ENCODE measurements at places on chromosomes 4 and X.

GRCh38 chr4:37584071-37584470 is 102.1 kb downstream of the RELL1 start:
- no peak for DNase-seq

DNA sequence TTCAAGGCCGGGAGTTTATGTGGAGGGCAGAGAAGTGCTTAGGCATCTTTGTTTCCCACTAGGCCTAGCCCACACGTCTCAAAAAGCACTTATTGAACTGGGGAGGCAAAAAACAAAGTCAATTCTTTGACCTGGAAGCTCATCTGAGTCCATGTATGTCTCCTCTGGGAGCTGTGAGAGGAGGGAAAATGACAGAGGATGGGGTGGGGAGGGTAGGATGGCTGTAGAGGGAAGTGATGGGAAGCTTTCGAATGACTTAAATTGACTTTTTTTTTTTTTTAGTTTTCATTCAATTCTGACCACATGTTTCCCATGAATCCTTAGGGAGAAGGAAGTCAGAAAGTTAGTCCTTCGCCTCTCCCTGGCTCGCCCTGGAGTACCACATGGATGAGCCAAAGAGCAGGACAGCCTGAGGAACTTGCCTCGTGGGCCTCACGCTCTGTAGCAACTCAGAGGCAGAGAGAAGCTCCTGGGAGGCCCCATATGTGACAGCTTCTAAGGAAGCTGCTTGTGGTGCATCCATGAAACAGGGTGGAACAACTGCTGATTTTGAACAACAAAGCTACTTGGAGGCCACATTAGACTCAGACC is 45.0 kb downstream of the NHSL2 start:
- DNase-seq: no peak

DNA sequence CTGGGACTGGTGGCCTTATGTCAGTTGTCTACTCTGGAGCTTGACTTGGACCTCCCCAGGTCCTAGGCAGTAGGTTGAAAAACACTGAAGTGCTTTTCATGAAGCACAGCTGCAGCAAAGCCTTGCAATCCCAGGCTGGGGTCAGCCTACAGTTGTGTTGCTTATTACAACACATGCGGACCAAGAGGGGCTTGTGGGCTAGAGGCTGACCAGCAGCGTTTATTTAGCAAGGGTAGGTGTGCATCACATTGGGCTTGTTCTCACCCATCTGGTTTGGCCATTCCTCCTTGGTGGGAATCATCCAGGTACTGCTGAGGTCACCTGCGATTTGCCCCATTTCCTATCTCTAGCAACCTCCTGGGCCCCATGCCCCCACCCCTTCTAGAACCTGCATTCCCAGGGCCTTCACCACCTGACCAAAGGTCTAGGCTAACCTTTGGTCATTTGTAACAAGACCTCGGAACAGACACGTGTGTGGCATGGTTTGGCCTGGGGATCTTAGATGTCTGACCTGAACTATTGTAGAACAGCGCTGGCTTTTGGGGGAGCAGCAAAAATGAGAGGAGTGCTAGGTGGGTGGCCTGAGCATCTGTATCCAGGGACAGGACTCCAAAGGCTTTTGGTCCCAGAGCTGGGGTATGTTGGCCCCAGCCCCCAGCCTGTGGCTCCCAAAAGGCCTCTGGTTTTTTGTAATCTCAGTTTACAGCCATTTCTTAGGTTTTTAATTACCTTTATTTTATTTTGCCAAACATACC is 3.0 kb downstream of the RPL10 start:
- DNase-seq: no peak

GRCh38 chrX:43880425-43880824 is 1.8 kb downstream of the MAOB start:
- no peak for DNase-seq

GRCh38 chr4:28391877-28392276 is 1531.2 kb downstream of the STIM2 start:
- DNase-seq: no peak

- no peak for DNase-seq
Measured at GRCh38 chr4:177265729-177266128, 43.9 kb upstream of the NEIL3 start.

DNA sequence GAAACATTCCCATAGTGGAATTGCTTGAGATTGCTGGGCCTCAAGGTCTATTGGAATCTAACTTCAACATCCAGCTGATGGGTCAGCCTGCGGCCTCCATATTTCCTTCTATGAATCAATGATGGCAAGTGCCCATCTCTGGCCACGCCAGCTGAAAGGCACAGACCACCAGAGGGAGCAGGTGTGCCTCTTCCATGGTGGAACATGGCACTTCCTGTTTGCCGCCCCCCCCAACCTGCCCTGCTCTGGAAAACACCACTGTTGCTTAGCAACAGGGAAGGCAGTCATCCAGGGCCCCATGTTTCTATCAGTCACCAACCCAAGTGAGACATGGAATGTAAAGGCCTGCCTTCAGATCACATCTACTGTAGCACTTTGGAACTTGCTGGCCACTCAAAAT is 11.6 kb downstream of the PAGE4 start:
- peak; percentile 60 for DNase-seq

DNA sequence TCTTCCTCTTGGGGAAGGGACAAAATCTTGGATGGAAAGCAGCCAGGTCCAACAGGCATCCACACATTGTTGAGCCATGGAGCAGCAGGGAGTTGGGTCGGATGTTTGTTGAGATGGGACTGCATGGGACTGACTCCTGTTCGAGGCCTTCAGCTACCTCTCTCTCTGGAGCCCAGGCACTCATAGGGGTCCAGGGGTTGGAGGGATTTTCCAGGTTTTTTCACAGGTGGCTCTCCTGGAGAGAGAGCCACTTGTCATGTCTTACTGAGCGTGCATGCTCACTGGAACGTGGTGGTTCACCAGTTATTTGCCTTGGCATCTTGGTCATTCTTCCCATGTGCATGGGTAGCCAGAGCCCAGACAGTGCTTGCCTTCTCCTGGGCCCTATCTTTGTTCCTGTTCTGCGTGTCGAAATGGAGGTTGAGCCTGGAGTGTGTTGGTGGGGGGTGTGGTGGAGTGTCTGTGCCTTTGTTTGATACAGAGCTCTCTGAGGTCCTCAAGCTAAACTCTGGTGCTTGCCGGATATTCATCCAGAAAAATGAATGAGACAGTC is 60.6 kb downstream of the NBDY start:
- DNase-seq: no peak

DNA sequence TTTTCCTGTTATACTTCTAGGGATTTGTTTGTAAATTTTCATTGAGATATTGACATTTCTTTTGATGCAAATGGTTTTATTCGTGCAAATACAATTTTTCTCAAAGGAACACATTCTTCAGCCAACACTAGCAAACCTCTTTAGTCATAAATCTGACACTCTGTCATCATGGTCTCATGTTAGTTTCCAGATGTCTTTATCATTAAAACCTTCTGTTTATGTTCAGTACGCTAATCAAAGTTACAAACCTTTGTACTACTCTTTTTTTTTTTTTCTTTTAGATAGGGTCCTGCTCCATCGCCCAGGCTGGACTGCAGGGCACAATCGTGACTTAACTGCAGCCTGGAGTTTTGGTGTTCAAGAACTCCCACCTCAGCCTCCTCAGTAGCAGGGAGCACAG is 7.1 kb downstream of the SLC25A31 start:
- no peak for DNase-seq

GRCh38 chr4:134552063-134552462 is 350.5 kb upstream of the PABPC4L start:
- DNase-seq: no peak

DNA sequence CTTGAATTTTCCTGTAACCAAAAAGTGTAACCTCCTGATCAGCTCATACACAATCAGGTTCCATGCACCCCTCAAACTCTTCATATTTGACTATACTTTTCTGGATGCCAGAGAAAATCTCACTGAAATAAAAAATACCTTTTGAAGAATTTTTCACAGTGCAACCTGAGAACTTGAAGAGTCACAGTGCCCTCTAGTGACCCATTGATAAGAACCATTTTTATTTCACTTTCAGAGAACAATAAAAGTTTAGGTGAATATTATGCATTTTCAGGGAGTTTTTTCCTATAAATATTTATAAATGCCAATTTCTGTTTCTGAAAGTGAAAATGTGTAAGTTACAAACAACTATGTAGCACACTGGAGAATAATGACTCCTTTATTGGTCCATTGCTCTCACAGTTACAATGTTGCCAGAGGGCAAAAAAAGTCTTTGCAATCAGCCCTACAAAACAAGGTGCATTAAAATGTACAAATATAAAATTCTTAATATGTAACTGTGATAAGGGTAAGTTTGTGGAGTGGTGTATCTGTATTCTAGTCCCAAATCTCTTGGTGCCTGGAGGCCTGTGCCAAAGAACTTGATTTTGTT is 153.6 kb upstream of the INTU start:
- peak; percentile 57 for DNase-seq

- no peak for DNase-seq
Measured at GRCh38 chrX:17564689-17565409, 172.4 kb upstream of the SCML1 start.

GRCh38 chr4:131137196-131137595 is 2011.9 kb upstream of the PCDH10 start:
- no peak for DNase-seq

- no peak for DNase-seq
Measured at GRCh38 chr4:160238790-160239189, 1135.9 kb downstream of the RAPGEF2 start.

GRCh38 chrX:41445781-41446358 is 1.3 kb upstream of the NYX start:
- DNase-seq: no peak

DNA sequence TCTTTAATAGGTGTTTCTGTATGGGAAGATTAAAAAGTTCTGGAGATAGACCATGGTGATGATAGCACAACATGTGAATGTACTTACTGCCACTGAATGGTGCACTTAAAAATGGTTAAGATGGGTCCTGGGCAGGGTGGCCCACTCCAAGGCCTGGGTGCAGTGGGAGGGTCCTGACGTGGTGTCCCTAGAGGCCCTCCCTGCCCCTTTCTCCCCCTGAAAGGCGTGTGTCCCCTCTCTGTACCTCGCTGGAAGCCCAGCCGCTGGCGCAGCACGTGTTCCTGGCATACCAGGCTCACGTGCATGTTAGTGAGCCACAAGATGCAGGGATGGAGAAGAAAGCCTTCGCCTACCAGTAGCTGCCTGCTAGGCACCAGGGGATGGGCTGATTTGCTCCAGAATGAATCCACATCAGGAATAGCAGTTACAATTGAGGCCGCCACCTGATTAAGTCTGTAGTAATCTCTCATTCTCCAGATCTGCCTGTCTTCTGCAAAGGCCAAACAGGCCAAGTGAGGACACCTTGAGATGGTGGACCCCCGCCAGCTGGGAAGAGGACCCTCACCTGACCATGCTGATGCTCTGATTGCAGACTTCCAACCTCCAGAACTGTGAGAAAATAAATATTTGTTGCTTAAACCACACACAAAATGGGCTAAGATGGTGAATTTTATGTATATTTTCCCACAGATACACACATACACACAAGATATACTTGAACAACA is 67.5 kb downstream of the COQ2 start:
- DNase-seq: no peak

DNA sequence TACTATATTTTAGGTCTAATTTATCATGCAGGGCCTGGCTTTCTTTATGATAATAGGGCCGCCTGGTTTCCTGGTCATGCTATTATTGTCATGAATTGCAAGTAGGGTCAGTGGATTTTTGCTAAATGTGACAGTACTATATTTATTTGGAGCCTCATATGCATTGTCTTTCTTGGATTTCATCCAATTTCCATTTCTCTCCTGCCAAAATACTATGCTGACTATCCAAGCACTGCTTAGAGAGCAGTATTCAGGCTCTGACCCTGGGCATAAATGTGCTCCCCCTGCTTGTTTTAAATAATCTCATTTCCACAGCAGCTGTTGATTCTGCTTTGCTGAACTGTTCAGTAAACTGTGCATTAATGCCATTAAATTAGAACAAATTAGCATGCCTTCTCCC is 269.3 kb downstream of the GPM6A start:
- DNase-seq: no peak

GRCh38 chr4:85107553-85107952 is 141.1 kb upstream of the WDFY3 start:
- DNase-seq: no peak

- DNase-seq: no peak
Measured at GRCh38 chr4:3701271-3701734, 64.9 kb upstream of the ADRA2C start.

DNA sequence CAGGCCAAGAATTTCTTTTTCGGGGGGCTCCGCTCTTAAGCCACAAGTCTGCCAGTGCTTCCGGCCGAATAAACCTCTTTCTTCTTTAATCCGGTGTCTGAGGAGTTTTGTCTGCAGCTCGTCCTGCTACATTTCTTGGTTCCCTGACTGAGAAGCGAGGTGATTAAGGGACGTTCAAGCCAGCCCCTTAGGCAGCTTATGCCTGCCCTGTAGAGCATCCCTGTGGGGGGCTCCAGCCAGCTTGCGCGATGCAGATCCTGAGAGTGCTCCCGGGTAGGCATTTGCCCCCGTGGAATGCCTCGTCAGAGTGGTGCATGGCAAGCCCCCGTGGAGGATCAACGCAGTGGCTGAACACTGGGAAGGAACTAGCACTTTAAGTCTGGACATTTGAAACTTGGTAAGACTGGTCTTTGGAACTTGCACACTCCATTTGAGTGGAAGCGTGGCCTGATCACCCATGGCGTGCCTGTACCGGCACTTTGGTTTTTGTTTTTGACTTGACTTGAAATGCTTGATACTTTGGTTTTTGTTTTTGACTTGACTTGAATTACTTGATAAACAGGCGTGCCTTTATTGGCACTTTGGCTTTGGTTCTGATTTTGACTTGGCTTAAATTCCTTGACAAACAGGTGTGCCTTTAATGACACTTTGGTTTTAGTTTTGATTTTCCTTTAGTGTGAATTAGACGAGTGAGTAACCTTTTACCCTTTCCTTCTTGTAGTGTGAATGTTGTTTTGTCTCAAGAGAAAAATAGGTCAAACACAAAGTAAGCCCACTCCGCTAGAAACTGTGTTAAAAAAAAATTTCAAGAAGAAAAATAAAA is 6.1 kb downstream of the ACOX3 start:
- DNase-seq: no peak

DNA sequence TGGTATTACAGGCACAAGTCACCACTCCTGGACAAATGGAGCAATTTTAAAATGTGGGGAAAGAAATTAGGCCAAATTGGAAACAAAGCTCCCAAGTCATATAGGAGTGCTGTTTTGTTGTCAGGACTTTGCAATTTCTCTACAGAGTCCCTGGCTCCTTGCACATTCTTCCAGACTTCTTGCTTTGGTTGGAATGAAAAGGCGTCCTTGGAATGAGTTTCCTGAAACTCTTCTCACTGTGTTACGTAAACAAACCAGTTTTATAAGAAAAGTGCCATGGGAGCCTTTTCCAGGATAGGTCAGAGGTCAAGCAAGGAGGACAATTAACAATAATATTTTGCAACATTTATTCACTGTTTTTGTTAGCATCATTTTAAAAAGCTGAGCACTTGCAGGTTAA is 32.4 kb upstream of the KIT start:
- peak; percentile 2 for DNase-seq

GRCh38 chrX:17931855-17932254 is 70.8 kb upstream of the RAI2 start:
- no peak for DNase-seq

GRCh38 chrX:153526042-153526441 is 8.6 kb downstream of the ATP2B3 start:
- DNase-seq: no peak

All from cardiac muscle cell (in vitro differentiated cells and primary cell).